ENCODE measurements at places on chromosomes 12 and 14.

DNA sequence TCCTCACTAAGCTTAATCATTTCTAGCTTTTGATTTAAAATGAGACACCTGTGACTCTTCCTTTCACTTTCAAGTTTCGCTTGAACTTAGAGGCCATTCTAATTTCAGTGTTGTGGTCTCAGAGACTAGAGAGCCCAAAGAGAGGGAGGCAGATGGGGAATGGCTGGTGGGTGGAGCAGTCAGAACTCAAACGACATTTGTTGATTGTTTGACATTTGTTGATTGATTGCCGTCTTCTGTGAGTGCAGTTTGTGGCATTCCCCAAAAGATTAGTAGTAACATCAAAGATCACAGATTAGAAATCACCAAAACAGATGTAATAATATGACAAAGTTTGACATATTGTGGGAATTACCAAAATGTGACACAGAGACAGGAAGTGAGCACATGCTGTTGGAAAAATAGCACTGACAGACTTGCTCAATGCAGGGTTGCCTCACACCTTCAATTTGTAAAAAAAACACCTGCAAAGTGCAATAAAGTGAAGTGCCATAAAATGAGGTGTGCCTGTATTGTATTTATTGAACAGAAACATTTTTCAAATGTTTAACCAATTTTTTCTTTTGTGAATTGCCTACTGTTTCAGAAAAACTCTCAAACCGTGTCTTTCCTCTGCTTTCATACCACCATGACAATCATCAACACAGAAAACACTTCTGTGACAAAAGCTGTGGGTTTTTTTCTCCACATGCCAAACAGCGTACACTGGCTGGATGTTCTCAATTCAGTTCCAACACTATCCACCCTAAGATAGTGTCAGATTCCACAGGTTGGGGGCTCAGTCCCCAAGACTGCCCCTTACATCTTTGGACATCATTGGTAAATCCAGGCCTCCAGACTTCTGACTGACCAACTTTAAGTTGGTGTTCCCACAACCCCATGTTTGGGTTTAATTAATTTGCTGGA is 376.3 kb upstream of the RGS6 start:
- peak; percentile 61 for DNase-seq

GRCh38 chr12:65945457-65945856 is 121.2 kb downstream of the HMGA2 start:
- no peak for DNase-seq

GRCh38 chr12:117521346-117521745 is 159.9 kb upstream of the NOS1 start:
- DNase-seq = no peak

- no peak for DNase-seq
Observed at GRCh38 chr14:100532154-100532861, 54.9 kb downstream of the BEGAIN start.
